Stimulated activated naive CD4-positive, alpha-beta T cell (primary cell): ENCODE measurements at places on chromosomes 11 and 22.

- no peak for DNase-seq
These were observed 333.5 kb upstream of the PITPNB start for GRCh38 chr22:28252539-28252938.

DNA sequence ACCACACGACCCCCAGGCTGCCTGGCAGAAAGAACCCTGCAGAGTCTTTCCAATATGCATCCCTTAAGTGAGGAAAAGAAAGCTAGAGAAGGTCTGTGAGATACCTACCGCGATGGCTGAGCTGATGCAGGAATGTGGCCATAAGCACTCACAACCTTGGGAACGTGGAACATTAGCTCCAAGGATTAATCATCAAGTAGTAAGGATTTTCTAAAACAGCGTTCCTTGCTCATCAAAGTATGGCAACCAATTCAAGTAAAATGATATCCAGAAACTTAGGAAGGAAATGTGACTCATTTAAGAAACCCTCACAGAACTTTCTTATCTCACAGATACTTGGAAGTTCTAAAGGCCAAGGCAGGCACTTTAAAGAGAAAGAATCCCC is 12.8 kb downstream of the PACSIN2 start:
- no peak for DNase-seq

GRCh38 chr11:12871241-12871640 is 137.9 kb upstream of the RASSF10 start:
- no peak for DNase-seq

GRCh38 chr22:41237707-41238569 is 2.8 kb downstream of the CHADL start:
- DNase-seq: peak; percentile 86

DNA sequence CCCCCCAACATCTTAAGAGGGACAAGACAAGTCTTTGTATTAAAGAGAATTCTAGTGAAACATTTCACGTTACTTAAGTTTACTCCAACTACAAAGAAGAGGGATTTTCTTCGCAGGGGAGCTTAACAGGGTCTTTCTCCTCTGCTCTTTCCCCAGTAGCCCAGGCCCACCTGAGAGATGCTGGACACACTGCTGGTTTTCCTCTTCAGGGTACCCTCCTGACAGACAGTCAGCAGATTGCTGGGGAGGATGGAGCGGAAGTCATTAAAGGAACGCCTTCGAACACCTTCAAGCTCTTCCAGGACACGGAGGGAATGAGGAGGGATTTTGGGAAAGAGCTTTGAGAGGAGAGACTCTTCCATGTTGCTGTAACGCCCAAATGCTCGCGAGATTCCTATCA is 39.1 kb downstream of the PI4KA start:
- no peak for DNase-seq

DNA sequence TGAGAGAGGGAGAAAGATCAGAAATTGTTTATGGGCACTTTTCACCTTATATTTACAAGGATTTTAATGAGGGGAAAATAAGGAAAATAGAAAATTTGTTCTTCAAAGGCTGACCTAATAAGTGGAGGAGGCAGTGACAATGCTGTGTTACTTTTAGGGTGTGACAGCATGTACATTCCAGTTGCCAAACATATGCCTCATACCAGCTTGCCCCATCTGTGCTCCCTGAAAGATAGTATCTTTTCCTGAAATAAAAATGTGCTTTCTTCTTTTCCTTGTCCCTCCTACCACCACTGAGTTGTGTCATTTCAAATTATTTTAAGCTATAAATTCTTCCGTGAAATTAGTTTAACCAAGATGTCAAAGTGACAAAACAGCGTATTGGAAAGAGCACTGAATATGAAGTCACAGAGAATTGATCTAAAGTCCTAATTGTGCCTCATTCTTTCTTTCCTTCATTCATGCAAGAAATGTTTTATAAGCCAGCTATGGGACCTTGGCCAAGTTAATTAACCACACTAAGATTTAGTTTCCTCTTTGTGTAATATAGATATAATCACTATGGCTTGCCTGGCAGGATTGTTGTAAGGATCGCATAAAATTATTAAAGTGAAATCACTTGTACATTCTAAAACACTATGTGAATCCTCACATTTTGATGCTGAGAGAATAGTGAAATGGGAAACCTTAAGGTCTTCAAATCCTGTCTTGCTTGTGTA is 1307.5 kb upstream of the TENM4 start:
- no peak for DNase-seq

DNA sequence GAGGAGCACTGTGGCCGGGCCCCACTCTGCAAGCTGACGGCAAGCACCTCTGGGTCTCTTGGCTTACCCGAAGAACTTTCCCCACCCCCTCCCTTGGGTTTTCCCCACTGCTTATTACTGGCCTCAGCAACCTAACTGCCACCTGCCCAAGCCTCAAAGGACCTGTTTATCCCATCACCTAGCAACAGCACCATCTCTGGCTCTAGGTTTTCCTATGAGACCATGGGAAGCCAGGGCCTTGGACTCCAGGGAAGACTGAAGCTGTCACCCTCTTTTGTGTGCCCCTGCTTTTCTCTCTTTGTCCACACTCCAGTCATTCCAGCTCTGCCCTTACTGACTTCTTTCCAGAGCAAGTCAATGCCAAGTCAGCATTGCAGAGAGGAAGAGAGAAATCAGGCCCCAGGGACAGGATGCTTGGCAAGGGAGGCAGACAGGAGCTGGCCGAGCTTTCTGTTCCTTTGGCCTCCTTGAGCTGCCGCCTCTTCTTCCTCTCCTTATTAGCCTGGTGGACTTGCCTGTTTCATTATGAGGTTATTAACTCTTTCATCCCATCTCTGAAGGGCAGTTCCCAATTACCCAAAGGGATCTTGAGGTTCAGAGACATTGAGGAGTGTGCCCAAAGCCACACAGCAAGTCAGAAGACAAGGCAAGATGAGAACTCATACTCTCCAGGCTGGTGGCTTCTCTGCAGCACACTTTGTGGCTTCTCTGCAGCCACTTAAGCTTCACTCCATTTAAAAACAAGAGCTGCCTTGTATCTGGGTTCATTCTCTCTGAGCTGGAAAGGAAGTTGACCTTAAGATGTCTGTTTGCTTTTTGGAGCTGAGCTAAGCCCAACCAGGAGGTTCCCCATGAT is at the start of gene SMIM35:
SMIM35 (minus strand) TSS at position 51 of the 856 bp plus-strand sequence. CDS start 206 bp downstream, outside the sequence.
- no peak for DNase-seq

- no peak for DNase-seq
These were observed 66.1 kb downstream of the ARHGAP42 start for GRCh38 chr11:100753172-100753543.

- DNase-seq: no peak
These were observed 1.4 kb downstream of the TNNI2 start for GRCh38 chr11:1839924-1840779.

GRCh38 chr11:46659908-46660307 is 40.5 kb downstream of the ARHGAP1 start:
- DNase-seq: no peak

- DNase-seq: peak; percentile 86
These were observed 4.1 kb downstream of the SUN2 start for GRCh38 chr22:38751422-38752346.

- no peak for DNase-seq
These were observed 53.7 kb upstream of the CCDC34 start for GRCh38 chr11:27416568-27417176.

DNA sequence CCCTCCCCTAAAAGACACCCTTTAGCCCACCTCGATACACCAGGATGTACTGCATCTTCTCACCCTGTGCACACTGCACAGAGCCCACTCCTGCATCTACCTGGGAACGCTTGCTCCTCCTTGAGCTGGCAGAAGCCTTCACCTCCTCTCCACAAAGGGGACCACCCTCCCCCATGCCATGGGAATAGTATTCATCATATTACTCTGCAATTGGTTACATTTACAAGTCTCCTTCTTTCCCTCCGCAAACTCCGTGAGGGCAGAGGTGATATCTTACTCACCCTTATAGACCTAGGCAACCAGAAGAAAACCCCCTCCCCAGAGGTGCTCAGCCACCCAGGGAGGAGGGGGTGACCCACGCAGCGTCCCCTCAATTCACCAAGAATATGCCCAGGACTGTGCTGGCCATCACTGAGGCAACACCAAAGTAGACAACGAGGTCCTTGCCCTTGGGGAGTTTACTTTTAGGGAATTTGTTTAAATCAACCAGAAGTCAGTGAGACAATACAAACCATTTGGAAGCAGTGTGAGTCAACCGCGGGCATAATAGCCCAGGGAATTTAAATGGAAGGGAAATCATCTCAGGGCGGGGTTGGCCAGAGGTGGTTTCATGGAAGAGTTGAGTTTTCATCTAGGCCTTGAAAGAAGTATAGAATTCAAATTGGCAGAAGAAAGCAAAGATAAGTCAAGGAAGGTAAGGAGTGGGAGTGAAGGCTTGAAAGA is 214.5 kb downstream of the BARX2 start:
- DNase-seq: no peak

- no peak for DNase-seq
These were observed at the start of gene BLID for GRCh38 chr11:122115524-122116379. BLID (minus strand) TSS chr11:122116215; CDS start chr11:122115922, 293 bp downstream.

GRCh38 chr22:48982321-48982905 is 845.3 kb downstream of the BRD1 start:
- DNase-seq: no peak

DNA sequence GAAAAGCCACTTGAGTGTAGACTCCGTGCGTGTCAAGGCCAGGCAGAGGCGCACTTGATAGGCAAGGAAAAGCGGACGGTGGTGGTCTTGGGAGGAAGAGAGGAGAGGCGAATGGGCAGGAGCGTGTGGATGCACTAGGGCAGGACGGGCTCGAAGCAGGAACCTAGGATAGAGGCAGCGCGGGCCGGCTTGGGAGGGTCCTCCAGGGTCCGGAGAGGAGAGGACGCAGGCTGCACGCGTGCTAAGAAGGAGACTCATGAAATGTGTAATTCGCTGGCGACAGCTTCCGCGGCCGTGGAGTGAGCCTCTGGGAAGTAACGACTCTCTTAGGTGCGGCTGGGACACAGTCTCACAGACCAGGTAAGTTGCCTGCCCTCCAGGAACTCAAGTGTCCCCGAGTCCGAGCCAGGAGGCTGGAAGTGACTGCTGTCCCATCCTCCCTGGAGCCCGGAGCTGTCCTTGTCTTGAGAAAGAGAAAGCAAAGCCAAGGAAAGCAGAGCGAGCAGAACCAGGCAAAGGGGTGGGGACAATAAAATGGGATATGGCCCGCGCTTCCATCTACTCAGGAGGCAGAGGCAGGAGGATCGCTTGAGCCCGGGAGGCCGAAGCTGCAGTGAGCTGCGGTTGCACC is 874 bp upstream of the IL17RA start:
- no peak for DNase-seq

DNA sequence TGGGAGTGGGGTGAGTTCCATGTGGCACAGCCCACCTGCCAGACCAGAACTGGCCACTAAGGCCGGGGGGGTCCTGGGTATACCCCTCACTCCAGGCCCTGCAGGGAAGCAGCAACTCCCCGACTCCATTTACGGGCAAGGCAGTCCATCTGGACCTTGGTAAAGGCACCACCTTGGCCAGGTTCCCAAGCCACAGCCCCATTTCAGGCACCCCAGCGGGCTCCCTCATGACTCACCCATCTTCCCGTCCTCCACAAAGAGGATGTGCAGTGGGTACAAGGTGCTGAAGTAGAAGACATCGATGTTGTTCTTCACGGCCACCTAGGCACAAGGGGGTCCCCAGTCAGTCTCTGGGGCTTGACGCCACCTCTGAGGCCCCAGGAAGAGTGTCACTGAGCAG is 15.7 kb upstream of the RASL10A start:
- DNase-seq: no peak

DNA sequence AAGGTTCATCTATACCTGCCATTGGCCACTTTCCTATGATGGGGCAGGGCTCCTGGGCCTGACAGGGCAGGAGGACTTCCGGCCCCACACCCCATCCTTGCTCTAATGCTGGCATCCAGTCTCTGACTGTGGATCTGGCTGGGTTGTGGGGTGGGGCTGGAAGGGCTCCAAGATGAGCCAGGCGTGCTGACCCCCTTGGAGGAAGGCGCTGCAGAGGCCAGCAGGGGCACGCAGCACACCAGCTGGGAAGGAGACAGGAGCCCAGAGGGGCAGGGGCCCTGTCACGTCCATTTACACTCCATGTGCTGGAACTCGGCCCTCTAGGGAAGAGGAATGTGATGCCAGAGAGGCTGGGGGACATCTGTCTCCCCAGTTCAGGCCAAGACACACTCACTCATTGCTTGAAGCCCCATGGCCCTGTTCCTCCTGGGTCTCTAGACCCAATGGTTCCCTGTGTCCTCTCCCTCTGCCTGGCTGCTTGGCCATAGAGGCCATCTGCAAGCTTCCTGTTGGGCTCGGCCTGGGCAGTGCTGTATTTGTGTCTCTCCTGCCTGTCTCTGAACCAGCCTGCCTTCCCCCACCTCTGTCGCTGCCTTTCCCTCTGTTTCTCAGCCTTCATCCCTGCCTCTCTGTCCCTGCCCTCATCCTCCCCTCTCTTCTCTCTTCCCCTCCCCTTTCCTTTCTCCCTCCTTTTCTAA is 67.5 kb upstream of the NECTIN1 start:
- no peak for DNase-seq

DNA sequence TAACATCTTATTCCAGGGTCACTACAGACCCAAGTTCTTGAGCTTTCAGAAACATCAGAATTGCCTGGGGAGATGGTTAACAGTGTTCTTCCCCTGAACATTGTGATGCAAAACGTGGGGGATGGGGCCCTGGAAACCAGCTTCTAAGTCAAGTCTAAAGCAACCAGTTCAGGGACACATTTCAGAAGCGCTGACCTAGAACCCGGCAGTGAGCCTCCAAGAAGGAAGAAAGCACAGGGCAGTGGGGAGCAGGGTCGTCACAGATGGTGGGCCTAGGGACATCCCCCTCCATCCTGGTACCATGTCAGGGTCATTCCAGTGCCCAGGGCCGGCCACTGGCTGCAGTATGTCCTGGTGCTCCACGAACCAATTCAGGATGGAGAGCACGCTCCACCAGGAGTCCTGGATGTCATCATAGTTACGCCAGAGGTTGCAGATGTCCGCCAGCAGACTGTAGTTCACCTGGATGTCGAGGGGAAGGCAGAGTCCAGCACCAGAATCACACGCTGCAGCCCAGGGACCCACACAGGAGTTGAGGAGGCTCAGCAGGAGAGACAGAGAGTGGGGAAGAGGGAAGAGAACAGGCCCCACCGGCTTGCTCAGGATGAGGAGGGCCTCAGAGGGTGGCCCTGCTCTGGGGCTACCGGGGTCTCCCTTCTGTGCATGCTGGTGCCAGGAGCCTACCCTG is 5.0 kb downstream of the NAGA start:
- no peak for DNase-seq
